ENCODE measurements at places on chromosomes 6 and 20.
A peak's percentile ranks its signal among the peaks of the same experiment; 100 is the strongest.

DNA sequence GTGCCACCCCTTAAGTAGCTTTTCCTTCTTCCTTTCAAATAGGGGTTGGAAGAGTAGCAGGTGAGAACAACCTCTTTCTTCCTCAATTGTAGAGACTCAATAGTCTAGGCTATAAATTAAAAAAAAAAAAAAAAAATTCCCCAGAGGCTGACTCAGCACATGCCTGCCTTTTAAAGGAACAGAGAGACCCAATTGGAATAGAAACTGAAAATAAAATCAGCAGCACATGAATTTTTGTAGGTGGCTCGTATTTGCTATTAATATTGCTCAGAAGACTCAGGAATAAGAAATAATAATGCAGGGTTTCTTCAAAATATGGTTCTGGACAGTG, 19.3 kb downstream of the TOP1 start:
- DNase-seq = no peak

DNA sequence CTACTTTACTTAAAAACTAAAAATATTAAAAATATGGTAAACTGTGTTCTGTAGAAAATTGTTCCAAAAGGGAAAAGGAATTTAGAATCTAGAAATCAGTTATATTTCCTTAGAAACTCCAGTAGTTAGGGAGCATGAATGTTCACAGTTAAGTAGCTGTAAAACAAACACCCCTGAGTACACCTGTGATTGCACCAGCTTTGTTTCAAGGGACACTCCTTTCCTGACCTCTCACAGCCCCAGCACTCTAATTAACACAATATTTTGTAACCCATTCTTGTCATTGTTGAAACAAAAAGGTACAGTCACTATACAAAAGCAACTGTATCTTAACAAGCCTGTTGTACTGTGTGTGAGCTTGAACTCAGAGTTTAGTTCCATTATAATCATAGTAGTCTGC, 72.3 kb downstream of the NCOA7 start:
- DNase-seq = no peak

- DNase-seq = no peak
These were observed 10.5 kb upstream of the TBX18 start for GRCh38 chr6:84774985-84775284.

GRCh38 chr6:136669299-136669699, 119.1 kb upstream of the MAP7 start:
- DNase-seq = peak; percentile 96

DNA sequence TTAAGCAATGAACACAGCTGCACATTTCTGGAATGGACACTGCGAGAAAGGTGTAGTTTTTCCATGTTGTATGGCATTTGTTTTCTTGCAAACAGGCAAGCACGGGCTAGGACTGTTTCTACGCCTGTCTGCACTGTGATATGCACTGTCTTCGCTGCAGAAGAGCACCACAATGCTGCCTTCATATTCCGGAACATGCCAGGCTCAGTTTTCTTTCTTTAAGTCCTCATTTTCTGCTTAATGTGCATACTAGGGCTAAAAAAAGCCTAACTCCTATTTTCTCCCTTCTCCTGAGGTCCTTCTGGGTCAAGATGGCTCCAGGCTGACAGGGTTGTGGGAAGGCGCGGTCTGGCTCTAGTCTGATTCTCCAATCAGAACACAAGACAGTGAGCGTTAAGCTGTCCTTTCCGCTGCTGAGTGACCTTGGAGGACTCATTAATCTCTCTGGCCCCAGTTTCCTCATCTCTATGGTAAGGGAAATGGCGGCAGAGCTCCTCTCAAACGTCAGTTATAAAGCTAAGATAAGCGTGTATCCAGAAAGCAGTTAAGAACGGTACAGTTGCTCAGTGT, 379.9 kb downstream of the C6orf118 start:
- no peak for DNase-seq

- DNase-seq = no peak
These were observed 83.5 kb downstream of the NCOA3 start for GRCh38 chr20:47585087-47585747.

- no peak for DNase-seq
These were observed 183.5 kb upstream of the COL21A1 start for GRCh38 chr6:56430629-56431600.

DNA sequence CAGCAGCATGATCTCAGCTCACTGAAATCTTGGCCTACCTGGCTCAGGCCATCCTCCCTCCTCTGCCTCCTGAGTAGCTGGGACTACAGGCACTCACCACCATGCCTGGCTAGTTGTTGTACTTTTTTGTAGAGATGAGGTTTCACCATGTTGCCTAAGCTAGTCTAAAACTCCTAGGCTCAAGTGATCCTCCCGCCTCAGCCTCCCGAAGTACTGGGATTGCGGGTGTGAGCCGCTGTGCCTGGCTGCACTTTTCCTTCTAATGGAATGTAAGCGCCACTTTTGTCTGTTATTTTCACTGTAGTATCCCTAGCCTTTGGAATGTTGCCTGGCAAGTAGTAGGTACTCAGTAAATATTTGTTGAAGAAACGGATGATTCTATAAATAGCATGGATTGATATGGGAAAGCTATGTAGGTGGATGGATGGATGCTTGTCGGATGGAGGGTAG, 10.4 kb upstream of the TRIB3 start:
- DNase-seq = no peak

GRCh38 chr6:170179616-170180324, 111.1 kb downstream of the DLL1 start:
- DNase-seq = no peak

GRCh38 chr20:42093542-42094440, 475.6 kb upstream of the CHD6 start:
- no peak for DNase-seq

GRCh38 chr6:166115609-166116008, 52.0 kb downstream of the TBXT start:
- DNase-seq = no peak

GRCh38 chr6:33014841-33015634, 5.6 kb upstream of the HLA-DOA start:
- peak; percentile 66 for DNase-seq

DNA sequence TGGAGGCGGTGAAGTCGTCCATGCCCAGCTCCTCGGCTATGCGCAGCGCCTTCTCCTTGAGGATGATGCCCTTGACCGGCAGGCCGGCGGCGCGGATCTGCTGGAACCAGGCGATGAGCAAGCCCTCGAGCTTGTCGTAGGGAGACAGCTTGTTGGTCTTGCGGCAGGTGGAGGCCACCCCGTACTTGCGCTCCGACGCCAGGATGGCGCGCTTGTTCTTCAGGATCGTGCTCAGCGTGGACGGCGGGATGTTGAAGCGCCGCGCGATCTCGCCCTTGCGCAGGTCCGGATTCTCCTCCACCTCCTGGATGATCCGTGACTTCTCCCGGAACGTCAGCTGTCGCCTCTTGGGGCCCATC, 435 bp downstream of the CENPB start:
- DNase-seq = peak; percentile 69

DNA sequence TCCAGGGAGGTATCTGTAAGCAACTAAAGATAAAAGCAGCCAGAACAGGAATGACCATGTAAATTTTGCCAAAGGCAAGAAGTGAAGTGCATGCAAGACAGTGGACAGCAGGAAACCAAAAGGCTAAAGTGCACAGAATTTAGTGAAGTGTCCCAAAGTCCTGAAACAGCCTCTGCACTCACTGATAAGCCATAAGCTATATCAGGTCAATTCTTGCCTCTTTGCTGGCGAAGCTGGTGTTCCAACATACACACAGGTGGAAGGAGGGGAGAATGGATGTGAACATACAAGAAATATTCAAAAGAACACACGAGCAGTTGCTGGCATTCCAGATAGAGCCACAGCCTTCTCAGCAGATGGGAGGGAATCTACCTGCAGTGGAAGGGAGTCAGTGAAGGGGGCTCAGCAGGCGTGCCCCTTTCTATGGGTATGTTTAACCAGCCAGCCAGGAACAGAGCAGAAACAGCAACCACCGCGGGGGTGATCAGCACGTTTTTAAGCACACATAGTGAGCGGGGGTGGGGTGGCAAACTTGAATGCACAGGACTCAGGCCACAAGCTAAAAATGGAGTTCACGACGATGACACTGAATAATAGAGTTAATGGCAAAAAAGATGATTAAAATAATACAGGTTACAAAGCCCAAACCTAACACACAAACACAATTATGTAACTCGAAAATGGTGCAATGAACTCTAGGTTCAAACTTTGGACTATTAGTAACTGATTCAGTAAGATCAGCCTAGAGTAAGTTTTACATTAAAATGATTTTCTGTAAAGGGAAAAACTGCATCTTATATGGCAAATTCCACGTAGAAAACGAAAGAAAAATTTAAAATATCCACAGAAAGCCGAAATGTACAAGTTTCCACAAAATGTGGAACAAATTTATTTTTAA, 1.2 kb downstream of the ECI2 start:
- DNase-seq = peak; percentile 25

DNA sequence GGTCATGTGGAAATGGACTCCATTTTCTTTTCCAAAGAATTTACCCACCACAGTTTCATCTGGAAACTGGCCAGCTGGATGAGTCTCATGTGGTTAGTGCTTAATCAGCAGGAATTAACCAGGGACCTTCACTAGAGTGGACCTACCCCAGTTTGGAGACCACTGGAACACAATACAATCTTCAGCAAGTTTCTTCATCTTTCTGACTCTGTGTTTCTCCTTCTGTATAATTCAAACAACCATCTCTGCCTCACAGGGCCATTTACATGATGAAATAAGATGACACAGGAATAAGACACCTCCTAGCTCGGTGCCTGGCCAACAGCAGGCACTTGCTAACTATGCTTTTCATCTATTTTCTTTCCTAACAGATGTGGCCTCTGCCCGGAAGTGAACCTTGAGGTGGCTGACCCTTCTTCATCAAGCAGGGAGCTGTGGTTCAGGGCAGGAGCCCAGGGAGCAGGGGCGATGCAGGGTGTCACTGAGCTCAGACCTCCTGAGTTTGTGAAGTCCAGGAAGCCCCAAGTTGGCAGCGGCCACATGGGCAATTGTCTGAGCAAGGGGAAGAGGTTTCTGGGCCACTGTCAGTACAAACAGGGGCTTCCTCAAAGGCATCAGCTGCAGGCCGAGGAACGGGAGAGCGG, 98.8 kb downstream of the SOD2 start:
- peak; percentile 80 for DNase-seq

- no peak for DNase-seq
These were observed 140.8 kb upstream of the RIMS1 start for GRCh38 chr6:71745525-71745924.

- peak; percentile 53 for DNase-seq
These were observed 177.6 kb downstream of the PLCB1 start for GRCh38 chr20:8309634-8310033.

DNA sequence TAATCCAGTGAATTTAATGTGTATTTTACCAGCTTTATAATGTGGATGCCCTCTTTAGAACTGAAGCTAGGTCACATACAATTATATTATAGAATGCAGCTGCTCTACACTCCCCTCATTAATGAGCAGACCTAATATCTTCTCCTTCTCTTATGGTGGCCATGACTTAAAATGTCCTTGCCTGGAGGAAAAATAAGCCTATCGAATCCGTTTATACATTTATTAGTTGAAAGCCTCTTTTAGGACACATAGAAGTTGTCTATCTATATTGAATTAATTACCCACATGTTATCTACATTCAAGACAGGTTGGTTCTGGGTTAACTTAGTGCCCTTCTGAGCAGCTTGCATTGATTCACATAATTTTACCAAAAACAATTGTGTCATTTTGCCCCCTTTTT, 1716.8 kb downstream of the HACE1 start:
- DNase-seq = no peak

DNA sequence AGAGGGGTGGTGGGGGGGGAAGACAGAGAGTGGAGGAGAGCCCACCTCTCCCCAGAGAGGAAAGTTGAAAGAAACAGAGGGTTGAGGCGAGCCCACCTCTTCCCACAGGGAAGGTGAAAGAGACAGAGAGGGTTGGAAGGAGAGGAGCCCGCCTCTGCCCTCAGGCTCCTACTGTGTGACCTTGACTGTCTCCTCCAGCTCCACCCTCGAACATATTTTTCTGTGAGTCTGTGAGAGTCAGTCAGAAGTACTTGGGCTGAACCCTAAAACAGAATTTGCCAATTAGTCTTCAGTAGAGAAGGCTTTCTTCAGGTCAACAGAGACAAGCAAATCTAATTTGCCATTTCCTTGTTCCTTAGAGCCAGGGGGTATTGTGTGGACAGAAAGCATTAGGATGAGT, 153.7 kb upstream of the SNX9 start:
- DNase-seq = no peak

- DNase-seq = peak; percentile 84
These were observed 152.3 kb upstream of the BEND6 start for GRCh38 chr6:56802584-56802983.

GRCh38 chr20:50343490-50344179, 153.0 kb downstream of the CEBPB start:
- DNase-seq = no peak

GRCh38 chr6:112773187-112773586, 426.1 kb downstream of the RFPL4B start:
- DNase-seq = peak; percentile 80

DNA sequence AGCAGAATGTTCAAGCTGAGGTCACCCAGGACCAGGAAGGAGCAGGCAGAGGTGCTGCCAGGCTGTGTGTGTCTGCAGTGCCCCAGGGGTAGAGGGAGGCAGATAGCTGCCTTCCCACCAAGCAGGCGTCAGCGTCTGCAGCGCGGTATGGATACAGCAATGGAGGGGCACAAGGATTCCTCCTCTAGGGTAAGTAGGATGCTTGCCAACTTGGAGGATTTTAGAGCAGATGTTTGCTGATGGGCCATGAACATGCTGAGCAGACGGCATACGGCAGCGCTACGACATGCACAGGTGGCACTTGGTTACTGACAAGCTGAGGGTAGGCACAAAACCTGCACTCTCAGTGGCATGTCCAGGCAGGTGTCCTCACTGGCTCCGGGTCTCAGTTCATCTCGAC, 48.1 kb downstream of the PSMG4 start:
- no peak for DNase-seq

DNA sequence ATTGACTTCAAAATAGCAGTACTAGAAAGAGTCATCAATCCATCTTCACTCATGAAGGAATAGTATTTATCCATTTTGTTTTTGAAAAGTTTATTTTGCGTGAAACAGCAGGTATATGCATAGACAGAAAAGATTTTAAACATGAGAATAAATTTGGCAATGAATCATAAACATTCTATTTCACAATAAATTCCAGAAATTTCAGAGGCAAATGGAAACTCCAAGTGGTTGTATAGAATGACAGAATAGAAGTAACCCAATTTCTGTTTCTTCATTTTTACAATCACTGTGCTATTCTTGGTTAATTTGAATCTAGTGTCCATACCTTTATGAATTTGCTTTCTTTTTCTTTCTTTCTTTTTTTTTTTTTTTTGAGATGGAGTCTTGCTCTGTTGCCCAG, 173.0 kb upstream of the ECI2 start:
- peak; percentile 27 for DNase-seq

DNA sequence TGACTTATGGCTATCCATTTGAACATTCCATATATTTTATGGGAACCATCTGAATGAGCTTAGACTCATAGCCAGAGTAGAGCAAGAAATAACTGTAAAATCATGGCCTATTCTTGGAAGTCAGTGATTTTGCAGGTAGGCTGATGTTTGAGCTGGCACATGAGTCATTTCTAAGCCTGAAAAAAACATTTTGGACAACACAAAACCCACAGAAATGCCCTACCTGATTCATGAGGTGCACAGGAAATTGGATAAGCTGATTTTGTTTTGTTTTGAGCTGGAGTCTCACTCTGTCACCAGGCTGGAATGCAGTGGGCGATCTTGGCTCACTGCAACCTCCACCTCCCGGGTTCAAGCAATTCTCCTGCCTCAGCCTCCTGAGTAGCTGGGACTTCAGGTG, 443.0 kb downstream of the PKHD1 start:
- peak; percentile 1 for DNase-seq

GRCh38 chr20:20299904-20300303, 68.0 kb upstream of the INSM1 start:
- DNase-seq = no peak
